ENCODE measurements at places on chromosomes 12 and 14.

DNA sequence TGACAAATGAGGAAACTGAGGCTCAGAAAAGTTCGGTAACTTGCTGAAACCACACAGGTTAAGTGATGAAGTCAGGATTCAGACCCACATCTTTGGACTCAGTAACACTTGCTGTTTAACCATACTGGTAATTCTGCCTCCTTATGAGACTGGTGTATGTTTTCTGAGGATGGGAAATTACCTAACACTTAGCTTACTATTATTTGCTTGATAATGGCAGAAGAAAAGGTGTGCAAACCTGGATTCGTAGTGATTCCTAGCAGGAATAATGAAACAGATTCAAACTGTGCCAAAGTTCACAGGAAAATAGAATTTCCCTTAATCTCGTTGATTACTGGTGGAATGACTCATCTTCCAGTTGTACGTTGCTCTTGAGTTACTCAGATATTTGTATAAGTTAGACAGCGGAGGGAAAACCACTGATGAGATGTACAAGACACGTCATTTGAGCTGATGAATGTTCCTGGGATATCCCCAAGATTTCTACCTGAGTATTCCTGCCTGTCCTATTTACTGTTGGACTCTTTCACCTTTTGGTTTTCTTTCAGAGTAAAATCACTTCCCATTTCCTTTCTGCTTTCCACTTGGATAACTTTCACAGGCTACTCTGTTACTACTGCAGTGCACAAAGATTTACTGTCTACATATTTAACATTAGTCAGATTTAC, 37.5 kb downstream of the PRORP start:
- DNase-seq = no peak

- no peak for DNase-seq
Measured at GRCh38 chr14:53701108-53701875, 255.3 kb downstream of the BMP4 start.

GRCh38 chr12:130832561-130833209, 6.4 kb downstream of the STX2 start:
- no peak for DNase-seq

- no peak for DNase-seq
Measured at GRCh38 chr12:95178136-95178535, 39.1 kb downstream of the FGD6 start.

- DNase-seq = no peak
Measured at GRCh38 chr12:89192429-89192828, 159.9 kb downstream of the DUSP6 start.

GRCh38 chr12:104565606-104566243, 109.0 kb downstream of the CHST11 start:
- no peak for DNase-seq

- DNase-seq = no peak
Measured at GRCh38 chr14:92494512-92494911, 19.1 kb upstream of the RIN3 start.

GRCh38 chr12:24780697-24781368, 168.1 kb downstream of the BCAT1 start:
- DNase-seq = no peak

- DNase-seq = no peak
Measured at GRCh38 chr12:70185301-70185700, 57.9 kb upstream of the CNOT2 start.
